ENCODE measurements at places on chromosomes 3 and 15.

GRCh38 chr3:169475576-169475975 is 187.9 kb downstream of the MECOM start:
- DNase-seq = peak; percentile 29

GRCh38 chr3:113018536-113019181 is 27.9 kb downstream of the GTPBP8 start:
- DNase-seq = no peak

- peak; percentile 8 for DNase-seq
These were observed 30.6 kb upstream of the ABHD2 start for GRCh38 chr15:89057506-89058133.

GRCh38 chr3:149384911-149385321 is 7.5 kb upstream of the TM4SF1 start:
- DNase-seq = no peak

DNA sequence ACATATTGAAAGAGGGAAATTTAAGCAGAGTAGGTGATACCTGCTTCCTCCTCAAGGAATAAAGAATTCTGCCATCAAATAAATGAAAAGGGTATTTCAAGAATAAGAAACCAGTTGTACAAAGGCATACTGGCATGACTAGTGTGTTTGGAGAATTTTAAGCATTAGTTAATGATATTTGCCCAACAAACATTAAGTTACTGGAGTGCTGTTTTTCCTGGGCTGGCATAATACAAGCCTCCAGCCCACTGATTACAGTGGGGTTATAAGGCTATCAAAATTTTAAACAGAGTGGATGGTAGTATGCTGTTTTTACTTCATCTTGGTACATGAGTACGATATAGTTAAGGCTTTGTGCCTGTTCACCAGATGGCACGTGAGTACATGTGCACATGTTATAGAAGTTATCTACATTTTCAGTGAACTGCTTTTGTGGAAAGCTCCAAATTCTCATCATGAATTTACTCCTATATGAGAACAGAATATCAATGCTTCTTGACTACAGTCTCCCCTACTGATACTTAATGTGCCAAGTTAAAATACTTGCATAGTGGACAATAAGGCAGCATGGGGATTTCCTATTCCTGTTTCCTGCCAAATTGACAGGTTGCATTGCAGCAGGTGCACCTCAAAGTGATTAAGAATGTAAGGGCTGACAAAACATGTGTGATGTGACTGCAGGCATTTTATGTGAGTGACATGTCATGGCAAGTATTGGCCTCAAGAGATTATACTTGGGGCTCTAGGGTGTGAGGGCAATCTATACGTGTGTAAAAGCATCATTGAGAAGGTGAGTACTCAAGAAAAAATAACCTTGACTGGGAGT is 14.9 kb downstream of the NAALADL2 start:
- no peak for DNase-seq

GRCh38 chr3:99006686-99007085 is 105.2 kb upstream of the DCBLD2 start:
- DNase-seq = no peak

DNA sequence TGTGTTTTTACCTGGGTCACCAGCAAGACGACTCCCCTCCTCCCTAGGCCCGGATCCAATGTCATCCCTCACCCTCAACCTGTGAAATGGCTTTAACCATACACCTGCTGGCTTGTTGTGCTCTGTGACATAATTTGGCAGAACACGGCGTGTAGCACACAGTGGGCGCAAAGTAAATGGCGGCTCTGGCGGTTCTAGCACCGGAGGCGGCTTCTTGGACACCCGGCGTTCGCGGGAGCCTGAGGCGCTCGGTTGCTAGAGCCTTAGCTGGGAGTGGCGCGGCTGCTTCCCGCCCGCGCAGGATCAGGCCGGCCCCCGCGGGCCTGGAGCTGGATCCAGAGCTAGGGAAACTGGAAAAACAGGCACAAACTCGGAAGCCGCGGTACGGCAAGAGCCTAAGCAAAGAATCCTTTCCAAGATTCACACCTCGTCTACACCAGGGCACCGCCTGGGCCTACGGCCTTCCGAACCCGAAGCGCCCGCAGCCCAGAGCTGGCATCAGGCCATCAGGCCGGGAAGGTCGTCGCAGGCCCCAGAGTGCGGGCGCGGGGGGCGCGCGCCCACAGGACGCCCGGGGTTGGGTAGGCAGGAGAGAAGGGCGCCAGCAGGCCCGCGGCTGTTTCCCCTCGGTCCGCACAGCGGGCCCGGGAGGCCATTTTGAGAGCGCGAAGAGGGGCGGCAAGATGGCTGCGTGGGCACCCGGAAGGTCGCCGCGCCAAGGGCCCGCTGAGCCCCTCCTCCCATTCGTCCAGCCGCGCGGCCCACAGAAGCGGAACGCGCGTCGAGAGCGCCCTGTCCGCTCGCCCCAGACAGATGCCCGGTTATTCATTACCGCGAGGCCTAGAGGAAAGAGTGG is 43.9 kb upstream of the POLG start:
- no peak for DNase-seq
